ENCODE measurements at places on chromosomes 1 and 21.

DNA sequence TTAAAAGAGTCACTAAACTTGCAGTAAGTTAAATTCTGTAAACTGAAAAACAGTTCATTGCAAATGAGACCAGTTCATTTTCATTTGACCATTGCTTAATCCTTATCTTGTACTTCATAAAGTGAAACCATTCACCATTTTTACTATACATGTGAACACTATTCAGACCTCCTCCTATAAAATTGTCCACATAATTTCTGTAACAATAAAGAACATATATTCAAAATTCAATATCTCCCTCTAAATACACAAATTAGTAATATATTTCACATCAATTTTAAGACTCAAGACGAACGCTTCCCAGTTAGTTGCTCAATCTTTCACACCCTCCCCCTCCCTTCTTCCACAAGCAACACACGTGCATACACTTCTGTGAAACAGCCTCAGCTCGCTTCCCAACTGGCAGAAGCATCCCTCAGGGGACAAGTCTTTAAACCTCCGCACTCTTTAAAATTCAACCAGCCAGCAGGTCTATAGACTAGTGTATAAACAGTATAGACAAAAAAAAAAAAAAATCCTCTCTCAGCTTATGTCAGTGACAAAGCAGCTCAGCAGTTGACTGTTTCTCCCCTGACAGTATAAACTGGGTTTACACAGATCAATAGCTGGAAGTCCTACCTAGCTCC is 99.6 kb downstream of the DENND1B start:
- no peak for DNase-seq

- DNase-seq = no peak
Observed at GRCh38 chr1:232249339-232249738, 380.6 kb downstream of the SIPA1L2 start.

DNA sequence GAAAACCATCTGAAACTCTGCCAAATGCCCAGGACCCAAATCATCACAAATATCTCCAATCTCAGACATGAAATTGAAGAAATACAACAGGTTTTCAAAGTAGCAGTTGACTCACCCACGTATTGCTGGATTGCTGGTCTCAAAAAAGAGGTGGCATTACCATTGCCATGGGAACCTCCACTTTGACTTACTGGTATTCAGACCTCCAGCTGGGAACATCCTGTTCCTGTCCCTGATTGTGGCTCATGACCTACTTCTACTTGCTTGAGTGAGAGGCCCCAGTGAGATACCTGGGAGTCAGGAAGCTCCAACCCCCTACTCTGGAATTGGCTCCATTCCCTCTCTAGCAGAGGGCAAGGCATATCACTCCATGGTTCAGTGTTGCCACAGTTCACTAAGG is 64.6 kb downstream of the NMNAT2 start:
- DNase-seq = no peak

DNA sequence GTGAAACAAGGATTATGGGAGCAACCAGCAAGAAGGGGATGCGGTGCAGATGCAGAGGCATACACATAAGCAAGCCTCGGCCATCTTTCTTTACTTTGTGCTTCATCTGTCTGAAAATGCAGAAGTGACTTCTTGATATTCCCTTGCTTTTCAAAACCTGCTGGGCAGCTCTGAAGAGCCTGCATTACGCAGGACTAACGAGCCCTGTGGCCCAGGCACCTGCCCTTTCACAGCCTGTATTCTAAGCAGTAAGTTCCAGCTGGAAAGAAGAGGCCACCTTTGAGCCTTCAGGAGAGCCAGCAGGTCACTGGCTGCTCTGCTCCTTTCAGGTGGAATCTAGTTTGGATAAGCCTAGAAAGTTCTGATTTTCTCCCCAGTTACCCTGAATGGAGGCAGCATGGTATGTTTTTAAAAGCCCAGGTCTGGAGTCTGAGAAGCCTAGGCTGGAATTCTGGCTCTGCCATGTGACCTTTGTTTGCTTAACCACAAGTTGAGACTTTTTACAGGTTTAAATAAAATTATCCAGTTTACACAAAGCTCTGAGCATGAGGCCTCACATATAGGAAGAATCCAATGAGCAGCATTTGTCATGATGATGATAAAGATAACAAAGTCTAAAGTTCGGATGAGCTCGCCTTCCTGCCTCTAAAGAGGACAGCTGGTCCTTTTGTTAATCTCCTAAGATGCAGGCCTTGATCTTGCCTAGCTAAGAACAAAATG is 122.9 kb downstream of the UBR4 start:
- no peak for DNase-seq

- no peak for DNase-seq
Observed at GRCh38 chr1:25684216-25684965, 67.8 kb downstream of the MAN1C1 start.

GRCh38 chr21:37627074-37627473 is 260.5 kb downstream of the DYRK1A start:
- DNase-seq = no peak

GRCh38 chr1:79460773-79461436 is 454.4 kb upstream of the ADGRL4 start:
- DNase-seq = no peak

- DNase-seq = no peak
Observed at GRCh38 chr1:205537386-205538018, 33.0 kb downstream of the CDK18 start.

GRCh38 chr1:5859766-5860165 is 132.5 kb downstream of the NPHP4 start:
- DNase-seq = no peak

DNA sequence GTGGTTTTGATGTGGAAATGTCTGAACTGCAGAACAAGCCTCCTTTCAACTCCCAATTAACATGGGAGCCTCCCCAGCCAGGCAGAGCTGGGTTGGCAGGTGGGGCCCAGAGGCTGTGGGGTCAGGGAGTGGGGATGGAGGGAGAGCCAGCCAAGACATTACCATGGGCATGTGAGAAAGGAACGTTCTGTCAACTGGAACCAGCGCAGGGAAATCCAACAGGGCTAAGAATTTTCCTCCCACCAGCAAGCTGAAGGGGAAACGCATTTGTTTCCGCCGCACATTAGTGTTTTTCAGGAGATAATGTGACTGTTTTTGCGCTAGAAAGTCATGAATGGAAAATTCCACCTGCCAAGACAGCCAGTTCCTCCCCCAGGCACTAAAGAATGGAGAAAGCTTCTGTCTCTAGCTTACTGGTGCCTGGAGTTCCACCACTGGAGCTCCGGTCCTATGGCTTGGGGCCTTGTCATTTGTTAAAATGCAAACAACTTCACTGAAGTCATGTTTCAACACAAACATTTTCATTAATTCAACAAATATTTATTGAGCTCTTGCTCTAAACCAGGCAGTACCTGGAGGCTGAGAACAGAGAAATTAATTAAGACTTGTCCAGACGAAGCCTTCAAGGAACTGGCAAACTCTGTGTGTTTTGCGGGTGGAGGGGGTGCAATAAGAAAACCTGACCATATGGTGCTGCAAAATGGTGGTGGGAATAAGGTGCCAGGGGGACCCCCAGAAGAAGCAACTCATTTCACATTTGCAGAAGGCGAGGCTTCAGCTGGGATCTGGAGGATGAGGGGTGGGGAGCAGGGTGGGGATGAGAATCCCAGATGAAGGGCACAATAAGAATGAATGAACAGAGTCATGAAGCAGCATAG is 305.1 kb downstream of the MATN1 start:
- no peak for DNase-seq

- no peak for DNase-seq
Observed at GRCh38 chr1:201941420-201942128, 4.8 kb downstream of the LMOD1 start.

DNA sequence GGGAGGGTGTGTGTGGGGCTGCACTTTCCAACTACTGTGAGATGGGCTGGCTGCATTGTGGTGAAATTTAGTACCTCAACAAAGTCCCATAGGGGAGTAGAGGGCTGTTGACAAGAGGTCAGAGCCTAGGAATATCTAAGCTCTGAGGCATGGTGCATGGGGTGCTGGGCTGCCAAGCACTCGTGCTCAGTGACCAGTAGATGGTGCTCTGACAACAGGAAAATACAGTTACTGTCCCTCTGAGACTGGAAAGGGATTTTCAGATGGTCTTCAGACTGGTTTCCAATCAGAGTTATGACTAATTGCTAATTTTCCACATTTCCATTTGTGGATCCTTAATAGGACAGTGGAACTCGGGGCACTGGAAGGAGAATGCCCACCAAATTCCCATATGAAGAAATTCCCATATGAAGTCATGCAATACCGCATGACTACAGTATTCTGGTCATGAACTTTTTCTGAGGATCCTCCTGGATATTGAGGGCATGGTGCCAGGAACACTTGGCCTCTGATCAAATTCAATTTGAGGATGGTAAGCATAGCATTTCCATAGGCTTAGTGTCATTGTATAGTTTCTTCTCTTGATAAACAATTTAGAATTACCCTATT is 4.1 kb upstream of the CACNA1E start:
- no peak for DNase-seq

GRCh38 chr21:34205811-34206571 is 132.6 kb downstream of the MRPS6 start:
- DNase-seq = no peak

DNA sequence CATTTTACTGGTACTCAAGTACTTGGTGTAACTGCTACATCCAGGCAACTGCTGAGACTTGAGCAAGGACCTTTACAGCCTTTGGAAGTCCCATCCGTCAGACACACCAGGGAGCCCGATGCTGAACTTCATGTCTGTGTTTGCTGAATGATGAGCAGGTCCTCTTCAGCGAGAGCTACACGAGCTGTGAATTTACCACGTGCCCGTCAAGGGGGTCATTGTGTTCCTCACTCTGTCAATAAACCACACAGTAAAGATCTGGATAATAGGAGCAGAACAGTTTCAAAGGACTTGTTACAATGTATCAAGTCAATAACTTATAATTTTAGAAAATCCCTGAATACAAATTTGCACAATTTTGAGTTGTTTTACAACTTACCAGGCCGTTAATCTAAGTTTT is 427.2 kb downstream of the KIF26B start:
- no peak for DNase-seq

DNA sequence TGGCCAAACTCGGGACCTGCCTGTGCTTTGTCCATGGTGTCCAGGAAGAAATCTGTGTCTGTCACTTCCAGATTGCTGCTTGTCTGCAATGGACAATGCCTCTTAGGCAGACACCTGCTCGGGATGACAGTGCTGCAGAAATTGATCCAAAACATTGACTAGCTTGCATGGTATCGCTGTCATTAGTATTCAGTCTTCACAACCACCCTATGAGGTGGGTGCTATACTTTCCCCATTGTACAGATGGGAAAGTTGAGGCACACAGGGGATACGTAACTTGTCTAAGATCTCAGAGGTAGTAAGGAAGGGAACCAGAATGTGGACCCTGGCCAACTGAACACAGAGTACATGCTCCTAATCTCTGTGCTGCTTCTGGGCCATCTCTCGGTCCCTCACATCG is 138.7 kb downstream of the DHRS3 start:
- DNase-seq = no peak

DNA sequence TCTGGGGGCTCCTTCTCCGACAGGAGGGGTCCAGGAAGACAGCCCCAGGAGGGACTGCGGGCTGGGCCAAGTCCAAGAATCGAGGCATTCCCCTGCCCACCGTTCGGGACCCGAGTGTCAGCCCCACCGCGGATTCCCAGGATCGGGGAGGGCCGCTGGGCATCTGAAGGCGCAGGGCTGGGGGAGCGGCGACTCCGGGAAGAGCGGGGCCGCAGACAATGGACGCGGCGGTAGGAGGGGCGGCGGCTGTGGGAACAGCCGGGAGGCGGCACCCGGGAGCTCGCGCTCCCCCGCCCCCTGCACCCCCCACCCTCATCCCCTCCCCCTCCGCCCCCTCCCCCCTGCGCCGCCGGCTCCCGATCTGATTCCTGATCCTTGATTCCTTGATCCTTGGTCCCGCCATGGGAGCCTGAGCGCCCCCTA is at the start of gene VANGL2:
VANGL2 (plus strand) TSS at position 342 of the 423 bp plus-strand sequence. CDS start 15,274 bp downstream, outside the sequence.
- no peak for DNase-seq

GRCh38 chr1:160647329-160647720 is 481 bp upstream of the SLAMF1 start:
- no peak for DNase-seq

DNA sequence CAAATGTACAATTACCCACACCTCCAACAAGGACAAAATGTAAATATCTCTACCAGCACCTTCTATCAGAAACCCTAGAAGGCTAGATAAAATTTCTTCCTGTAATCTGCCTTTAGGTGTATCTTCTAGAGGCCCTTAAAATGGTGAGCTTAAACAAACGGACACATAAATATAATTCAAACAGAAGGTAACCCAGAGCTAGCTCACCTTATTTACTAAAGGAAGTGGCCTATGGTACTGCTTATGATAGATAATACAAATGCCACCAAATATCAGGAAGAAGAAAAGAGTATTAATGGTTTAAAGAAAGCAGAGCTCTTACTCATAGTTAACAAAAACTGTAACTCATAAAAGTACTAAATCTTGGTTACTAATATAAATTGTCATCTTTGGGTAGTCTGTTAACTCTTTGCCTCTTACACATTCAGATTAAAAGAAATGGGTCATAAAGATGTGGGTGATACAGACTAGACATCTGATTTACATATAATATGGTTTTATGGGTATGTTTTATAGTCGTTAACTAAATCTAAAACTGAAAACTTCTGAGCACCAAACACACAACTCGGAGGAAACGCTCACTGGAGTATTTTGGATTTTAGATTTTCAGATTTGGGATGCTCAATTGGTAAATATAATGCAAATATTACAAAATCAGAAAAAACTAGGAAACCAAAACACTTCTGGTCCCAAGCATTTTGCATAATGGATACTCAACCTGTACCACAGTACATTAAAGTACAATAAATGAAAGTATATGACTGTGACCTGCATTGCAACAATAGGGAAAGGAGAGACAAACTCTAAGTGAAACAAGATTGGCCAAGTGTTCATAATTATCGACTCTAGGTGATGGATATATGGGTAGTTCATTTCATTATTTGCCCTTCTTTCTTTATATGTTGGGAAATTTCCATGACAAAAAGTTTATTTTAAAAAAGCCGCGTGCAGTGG is 23.2 kb downstream of the TRIT1 start:
- no peak for DNase-seq

- DNase-seq = no peak
Observed at GRCh38 chr1:204408074-204408507, 3.5 kb downstream of the PPP1R15B start.

- no peak for DNase-seq
Observed at GRCh38 chr1:108154314-108154713, 45.8 kb downstream of the SLC25A24 start.

GRCh38 chr1:106880226-106880625 is 176.2 kb upstream of the PRMT6 start:
- DNase-seq = no peak
